Stimulated activated CD4-positive, alpha-beta T cell treated with anti-CD3 and anti-CD28 coated beads, TNF-alpha, amount 100 ng/mL, for 24 hours (primary cell): ENCODE measurements at places on chromosomes 2 and 18.
A peak's percentile ranks its signal among the peaks of the same experiment; 100 is the strongest.

DNA sequence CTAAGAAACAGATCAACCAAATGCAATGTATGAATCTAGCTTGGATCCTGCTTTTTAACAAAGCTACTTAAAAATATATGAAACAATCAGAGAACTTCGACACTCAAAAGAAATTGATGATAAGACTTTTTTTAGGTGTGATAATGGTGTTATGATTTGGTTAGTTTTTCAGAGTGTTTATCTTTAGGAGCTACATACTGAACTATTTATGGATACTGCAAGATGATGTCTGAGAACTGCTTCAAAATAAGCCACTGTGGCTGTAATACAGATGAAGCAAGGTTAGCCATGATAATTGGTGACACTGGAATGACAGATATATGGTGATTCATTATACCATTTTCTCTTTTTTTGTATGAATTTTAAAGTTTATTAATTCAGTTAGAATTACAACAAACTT, 14.2 kb downstream of the SLC25A12 start:
- DNase-seq = no peak

DNA sequence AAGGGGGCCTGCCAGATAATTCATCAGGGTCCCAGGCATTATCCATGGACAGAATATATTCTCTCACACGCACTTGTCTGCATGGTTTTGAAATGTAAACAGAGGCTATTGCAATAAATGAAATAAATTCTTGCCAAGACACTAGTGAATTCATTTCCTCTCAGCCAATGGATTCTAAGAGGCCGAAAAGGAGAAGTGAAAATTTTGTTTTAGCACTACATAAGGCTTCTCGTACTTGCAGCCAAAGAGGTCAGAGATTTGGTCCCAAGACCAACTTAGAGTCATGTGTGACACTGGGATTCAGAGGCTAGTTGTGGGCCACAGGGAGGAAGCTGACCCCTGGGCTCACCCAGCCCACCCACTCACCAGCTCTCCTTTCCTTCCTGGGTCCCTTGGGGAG, 184.1 kb upstream of the GLI2 start:
- no peak for DNase-seq

DNA sequence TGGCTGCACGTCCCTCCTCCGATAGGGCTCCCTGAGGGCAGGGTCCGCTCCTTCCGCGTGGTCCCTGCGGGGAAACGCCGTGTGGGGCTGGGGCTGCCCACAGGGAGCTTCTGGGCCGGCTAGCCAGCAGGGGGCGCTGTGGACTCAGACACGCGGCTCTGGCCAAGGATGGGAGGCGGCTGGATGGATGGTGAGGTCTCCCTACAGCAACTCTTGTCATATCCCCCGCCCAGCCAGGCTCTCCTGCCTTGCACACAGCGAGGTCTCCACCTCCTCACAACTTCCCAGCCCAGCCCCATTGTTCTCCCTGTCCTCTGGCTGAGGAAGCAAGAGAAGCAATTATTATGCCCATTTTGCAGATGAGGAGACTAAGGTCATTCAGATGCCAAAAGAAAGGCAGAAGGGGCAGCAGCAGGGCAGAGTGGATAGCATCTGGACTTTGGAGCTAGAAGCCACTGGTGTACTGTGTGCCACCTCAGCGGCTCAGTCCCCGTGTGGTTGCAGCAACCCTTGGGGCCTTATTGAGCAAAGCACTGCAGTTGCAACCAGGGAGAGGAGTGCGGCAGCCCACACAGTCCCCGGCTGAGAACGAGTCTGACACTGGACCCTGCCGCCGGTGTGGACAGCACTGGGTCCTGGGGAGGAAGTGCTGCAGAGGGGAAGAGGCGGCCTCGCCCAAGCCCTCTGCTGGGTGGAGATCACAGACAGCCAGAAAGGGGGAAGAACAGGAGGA, 99.0 kb downstream of the ZFP36L2 start:
- peak; percentile 83 for DNase-seq

GRCh38 chr2:6755456-6755855, 110.3 kb downstream of the CMPK2 start:
- DNase-seq = no peak

- no peak for DNase-seq
These were observed 33.5 kb downstream of the AOX1 start for GRCh38 chr2:200619279-200619678.

- DNase-seq = no peak
These were observed 40.6 kb downstream of the KIAA2012 start for GRCh38 chr2:202113571-202114142.

- DNase-seq = no peak
These were observed 54.4 kb downstream of the USP14 start for GRCh38 chr18:212780-213179.

GRCh38 chr2:172905937-172906811, 169.5 kb upstream of the MAP3K20 start:
- no peak for DNase-seq

- no peak for DNase-seq
These were observed 308.5 kb upstream of the TFPI start for GRCh38 chr2:187862715-187863114.
